Activated CD4-positive, alpha-beta T cell treated with anti-CD3 and anti-CD28 coated beads, Interleukin-2, amount 50 U/mL, for 1 hour (primary cell): ENCODE measurements at places on chromosomes 16 and 17.

DNA sequence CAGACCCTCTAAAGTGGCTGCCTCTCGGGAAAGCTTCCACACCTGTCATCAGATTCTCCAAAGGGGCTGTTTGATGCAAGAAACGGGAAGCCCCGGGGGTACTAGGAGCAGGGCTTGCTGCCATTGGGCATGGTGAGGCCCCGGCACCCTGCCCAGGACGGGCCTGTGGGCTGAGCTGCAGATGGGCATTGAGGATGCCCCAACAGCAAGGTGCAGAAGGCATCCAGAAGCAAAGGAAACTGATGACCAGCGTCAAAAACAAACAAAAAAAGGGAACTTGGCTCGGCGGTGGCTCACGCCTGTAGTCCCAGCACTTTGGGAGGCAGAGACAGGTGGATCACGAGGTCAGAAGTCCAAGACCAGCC is 1.5 kb upstream of the LIMD2 start:
- no peak for DNase-seq

DNA sequence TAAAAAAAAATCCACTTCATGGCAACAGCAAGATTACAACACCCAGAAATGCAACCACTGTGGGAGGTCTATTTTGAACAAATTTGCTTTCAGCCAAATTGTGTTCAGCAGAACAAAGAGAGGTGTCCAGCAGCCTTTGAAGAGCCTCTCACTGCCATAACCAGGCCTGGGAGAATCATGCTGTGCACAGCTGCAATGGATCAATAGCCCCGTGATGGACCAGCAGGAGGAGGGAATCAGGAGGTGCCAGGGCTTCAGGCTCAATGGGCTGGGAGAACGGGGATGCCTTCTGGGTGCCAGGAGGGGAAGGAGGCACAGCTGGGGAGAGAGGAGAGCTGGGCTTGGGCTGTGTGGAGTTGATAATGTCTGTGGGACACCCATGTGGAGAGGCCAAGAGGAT is 366.2 kb upstream of the EEF2KMT start:
- DNase-seq, result no peak

DNA sequence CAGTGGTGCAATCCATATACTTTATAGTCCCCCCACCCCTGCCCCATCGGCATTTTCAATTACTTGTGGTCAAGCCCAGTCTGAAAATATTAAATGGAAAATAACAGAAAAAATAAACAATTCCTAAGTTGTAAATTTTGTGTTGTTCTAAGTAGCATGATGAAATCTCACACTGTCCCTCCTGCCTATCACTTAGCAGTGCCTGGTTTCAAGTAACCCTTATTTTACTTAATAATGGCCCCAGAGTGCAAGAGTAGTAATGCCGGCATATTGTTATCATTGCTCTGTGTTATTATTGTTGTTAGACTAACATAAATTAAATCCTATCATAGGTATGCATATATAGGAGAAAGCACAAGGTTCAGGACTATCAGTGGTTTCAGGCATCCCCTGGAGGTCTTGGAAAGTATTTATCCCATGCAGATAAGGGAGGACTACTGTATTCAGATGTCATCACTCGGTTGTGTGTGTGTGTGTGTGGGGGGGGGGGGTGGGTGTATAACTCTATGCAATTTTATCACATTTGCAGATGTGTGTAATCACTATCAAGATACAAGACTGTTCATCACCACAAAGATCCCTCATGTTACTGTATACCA is 9.3 kb downstream of the UBE2G1 start:
- no peak for DNase-seq

DNA sequence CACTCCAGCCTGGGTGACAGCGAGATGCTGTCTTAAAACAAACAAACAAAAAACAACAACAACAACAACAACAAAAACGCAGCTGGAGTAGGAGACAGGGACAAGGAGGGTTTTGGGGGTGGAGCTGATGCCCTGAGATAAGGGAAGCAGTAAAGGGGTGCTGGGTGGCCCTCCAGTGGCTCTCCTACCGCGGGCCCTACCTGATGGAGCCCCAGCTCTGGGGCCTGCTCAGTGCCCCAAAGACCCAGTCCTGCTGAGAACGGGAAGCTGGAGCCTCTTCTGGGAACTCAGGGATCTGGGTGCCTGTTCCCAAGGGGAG is 21.3 kb upstream of the NAGS start:
- no peak for DNase-seq

- no peak for DNase-seq
Measured at GRCh38 chr17:50466371-50467113, 2.1 kb downstream of the CHAD start.

GRCh38 chr16:19513377-19514053 is 8.4 kb downstream of the GDE1 start:
- DNase-seq, result no peak

DNA sequence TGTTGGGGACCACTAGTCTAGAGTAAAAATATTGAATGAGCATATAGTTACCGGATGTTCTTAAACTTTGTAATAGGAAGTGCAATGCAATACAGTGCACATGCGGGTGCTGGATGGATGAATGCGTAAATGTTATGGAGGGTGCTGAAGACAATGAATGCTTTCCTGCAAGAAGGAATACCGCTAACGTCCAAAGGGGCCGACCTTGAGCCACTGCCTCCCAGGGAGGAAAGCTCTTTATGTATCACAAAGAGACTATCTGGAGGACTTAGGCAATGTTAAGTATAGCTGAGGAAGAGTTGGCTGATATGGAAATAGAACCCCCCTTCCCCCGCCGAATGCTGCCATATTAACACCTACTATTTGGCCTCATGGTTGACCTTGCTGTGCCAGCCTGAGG is 27.5 kb upstream of the SHCBP1 start:
- no peak for DNase-seq

DNA sequence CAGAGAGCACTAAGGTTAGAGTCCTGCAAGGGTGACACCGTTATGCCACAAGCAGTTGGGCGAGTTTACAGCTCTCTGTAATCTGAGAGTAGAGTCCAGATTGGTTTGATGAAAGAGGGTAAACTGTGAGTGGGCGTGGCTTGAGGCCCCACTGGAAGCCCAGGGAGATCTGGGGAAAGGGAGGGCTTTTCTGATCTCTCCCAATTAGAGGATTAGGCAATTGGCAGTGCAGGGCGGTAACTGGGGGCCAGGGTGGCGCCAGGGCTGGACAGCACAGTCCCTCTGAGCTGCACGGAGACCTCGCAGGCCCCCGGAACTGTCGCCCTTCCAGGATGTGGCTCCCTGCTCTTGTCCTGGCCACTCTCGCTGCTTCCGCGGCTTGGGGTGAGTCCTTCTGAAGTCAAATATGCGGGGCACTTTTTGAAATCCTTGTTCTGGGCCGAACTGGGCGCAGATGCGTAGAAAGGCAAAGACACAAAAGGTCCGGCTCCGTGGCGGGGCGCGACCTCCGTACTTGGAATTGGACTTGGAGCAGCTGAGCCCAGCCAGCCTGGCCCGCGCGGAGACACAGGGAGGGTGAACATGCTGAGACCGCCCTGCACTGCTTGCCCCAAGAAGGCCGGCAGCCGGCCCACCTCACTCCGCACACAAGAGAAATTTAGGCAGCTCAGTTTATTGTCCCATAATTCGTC is 72.4 kb downstream of the CES1 start:
- no peak for DNase-seq

DNA sequence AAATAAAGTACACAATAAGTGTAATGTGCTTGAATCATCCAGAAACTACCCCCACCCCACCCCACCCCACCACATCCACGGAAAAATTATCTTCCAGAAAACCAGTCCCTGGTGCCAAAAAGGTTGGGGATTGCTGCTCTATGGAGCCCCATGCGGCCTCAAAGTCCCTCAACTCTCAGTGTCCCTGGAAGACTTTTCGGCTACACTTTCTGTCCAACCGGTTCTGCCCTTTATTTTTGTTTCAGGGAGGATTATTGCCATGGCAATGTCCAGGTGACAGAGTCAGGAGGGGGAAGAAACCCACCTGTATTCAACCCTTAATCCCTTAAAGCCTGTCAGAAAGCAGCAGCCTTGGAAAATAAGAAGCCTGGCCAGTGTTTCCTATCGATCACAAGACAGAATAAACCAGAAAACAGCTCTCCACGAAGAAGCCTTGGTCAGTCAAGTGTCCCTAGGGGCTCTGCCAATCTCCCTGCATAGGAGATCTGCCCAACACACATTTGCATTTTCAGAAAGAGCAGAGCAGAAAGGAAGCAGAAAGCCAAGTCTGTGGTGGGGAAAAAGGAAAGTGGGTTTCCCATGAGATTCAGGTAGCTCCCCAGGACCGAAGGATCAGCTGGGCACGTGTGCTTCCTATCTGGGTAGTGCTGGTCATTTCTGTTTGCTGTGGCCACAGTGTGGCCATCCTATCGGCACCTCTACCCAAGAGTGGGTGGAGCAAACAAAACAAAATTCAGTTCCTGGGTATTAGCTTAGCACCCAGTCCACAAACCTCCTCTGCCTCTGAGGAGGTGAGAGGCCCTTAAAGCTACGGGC is 342.7 kb downstream of the SOX9 start:
- DNase-seq, result no peak

DNA sequence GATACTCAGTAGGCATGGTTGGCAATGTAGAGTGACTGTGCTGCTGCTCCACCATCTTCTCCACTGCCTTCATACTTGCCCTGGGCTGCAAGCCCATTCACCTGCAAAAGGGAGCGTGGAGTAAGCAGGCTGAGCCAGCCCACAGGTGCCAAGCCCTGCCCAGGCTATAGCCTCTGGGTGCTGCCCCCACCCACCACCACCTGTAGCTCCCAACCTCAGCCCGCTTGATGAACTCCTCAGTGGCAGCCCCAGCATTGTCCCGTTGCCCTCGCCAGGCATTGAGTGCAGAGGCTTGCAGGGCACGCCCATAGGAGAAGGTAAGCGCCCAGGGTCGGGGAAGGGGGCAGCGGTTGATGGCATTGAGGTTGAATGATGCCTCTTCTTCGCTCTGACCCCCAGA is 2.2 kb upstream of the PIGS start:
- DNase-seq, result no peak

DNA sequence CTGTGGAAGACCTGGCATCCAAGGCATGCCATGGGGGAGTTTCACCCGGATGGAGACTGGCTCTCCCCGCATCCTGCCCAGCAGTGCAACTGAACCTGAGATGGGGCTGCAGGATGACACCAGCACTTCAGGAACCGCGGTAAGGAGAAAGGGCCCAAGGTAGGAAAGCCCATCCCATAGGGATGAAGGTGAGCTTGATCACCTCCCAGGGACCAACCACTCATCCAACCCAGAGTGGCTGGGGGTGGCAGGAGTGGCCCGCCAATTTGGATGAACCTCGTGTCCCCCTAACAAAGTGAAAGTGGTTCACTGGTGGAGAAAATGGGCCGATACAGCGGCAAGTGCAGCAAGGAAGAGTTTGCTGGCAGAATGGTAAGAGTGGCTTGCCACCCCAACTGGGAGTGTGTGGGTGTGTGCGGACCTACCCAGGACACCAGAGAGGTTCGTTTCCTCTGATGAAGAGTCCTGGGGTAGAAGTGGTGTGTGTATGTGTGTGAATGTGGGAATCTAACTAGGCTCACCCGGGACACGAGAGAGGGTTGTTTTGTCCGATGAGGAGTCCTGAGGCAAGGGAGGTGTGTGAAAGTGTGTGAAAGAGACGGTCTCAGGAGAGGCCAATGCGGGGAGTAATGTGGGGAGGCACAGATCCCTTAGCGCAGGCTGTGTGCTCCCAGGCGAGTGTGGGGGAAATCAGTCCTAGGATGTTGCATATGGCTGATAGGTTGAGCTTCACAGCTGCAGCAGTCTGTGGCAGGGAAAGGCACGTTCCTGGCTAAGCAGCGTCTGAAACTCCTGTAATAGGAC is 22.6 kb downstream of the ACSM1 start:
- no peak for DNase-seq

DNA sequence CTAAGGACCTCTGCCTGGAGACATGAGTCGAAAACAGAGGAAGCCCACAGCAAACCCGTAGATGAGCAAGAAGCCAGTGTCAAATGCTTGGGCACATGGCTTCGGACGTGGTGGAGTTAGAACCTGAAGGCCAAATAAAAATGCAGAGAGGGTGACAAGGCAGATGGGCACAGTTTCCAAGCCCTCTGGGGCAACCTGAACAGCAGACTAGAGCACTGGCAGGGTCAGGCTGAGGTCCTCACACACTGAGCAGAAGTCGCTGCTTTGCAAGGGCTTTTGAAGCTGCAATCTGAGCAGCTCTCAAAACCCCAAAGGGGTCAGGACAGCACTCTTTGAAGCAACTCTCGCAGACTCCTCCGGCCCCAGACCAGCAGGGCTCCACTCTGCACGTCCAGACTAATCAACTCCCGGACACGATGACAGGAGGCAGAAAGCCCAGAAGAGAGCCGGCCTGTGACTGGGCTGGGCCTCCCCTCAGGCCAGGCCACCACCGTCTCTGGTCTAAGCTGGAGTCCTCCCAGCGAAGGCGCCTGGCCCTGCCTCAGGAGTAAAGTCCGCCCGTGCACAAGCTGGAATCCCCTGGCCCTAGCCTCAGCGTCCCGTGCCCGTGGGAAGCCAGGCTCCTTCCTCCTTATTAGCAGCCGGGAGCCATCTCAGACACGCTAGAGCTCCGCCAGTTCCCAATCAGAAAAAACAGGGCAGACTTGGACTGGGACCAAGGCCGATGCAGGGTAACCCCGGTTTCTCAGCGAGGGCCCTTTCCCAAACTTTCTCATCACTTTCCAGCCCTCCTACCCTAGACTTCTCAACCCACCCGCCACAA is 924 bp downstream of the SMARCD2 start:
- DNase-seq, result no peak

GRCh38 chr17:83103200-83103942 is 24.0 kb downstream of the METRNL start:
- no peak for DNase-seq

DNA sequence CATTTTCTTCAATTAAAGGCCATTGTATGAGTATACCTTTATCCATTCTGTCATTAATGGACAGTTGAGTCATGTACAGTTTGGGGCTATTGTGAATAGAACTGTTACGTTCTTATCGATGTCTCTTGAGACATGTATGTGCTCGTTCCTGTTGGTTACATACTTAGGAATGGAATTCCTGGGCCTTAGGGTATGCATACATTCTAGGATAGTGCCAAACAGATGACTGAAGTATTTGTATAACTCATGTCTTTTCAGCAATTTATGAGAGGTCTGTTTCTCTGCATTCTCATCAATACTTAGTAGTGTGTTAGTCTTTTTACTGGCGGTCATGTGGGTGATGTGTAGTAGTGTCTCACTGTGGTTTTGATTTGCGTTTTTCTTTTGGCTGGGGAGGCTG is 81.2 kb downstream of the USP22 start:
- DNase-seq, result no peak

- DNase-seq, result no peak
Measured at GRCh38 chr17:50847566-50847965, 12.2 kb downstream of the WFIKKN2 start.

- DNase-seq, result no peak
Measured at GRCh38 chr17:69489313-69489712, 74.8 kb downstream of the MAP2K6 start.
